ENCODE measurements at places on chromosomes 7 and 10. TPM values are rescaled to one million over a fixed set of nuclear protein-coding genes. Genes with fewer than 3 reads are reported as not detected.
A peak's percentile ranks its signal among the peaks of the same experiment; 100 is the strongest.

- no peak for DNase-seq
Measured at GRCh38 chr10:1267568-1267967, 211.4 kb downstream of the WDR37 start.

DNA sequence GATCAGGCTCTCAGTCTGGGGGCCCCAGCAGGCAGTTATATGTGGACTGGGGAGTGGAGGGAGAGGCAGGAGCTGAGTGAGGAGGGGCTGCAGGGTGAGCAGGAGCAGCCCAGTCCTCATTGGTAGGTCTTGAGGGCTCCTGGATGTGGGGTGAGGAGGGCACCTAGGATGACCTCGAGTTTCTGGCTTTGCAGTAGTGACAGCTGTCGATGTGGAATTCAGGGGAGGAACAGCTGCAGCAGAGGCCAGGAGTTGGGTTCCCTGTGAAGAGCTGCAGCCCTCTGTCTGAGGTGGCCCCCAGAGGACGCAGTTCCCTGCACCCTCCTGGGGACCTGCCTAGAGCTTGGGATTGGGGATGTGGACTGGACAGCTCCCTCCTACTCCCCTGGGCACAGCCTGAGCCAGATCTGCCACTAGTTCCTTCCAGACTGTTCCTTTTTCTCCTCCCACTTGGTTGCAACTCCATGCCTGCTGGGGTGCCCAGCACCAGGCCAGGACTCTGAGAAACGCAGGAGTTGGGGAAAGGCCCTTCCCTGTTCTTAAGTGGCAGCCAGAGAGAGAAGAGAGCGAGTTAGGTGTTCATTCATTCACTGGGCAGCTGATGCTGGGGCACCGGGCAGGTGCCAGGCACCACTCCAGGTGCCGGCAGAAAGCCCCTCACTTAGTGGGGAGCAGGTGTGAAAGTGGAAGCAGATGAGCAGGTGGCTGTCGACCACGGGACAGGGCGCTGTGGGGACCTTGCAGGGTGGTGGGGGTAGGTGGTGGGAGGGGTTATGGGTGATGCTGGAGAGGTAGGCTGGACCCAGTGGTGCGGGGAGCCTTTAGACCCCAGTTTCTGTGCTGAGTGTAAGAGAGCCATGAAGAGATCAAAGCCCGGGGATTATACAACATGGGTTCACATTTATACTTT is 57.9 kb downstream of the PRF1 start:
- DNase-seq: no peak

GRCh38 chr7:33075818-33076518 is 13.4 kb upstream of the NT5C3A start:
- DNase-seq: no peak

DNA sequence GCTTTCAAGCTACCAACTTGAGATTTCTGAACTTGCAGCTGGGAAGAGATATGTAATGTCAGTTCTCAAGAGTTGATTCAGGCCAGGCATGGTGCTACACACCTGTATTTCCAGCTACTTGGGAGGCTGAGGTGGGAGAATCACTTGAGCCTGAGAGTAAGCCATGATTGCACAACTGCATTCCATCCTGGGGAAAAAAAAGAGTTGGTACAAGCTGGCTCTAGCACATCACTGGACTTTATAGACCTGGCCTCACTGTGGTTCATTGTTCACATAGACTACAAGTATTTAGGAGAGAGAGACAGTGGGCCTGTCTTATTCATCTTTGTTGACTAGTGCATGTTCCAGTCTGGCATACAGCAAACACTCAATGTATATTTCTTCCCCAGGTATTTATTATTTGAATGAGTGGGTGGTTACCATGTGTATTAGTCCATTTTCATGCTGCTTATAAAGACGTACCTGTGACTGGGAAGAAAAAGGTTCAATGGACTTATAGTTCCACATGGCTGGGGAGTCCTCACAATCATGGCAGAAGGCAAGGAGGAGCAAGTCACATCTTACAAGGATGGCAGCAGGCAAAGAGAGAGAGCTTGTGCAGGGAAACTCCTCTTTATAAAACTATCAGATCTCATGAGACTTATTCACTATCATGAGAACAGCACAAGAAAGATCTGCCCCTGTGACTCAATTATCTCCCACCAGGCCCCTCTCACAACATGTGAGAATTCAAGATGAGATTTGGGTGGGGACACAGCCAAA is 176.5 kb downstream of the PFKFB3 start:
- DNase-seq: no peak

GRCh38 chr7:10708447-10708846 is 265.2 kb upstream of the PHF14 start:
- DNase-seq: peak; percentile 9

DNA sequence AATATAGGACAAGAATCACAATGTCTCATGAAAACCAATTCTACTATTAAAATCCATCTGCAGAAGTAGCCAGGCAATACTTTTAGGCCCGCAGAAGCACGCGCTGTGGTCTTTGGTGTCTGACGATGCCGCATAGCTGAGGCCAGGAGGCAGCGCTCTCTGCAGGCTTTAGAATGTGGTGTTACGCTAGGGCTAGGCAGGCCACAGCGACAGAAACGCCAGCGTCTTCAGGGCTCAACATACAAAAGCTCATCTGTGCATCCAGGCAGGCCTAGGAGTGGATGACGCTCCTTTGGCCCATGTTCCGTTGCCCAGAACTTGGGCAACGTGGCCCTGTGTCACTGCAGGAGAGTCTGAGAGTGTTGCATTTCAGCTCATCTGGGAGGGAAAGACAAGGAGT is 601.1 kb upstream of the FOXK1 start:
- no peak for DNase-seq

GRCh38 chr7:141166926-141167325 is 93.1 kb downstream of the TMEM178B start:
- peak; percentile 73 for DNase-seq

DNA sequence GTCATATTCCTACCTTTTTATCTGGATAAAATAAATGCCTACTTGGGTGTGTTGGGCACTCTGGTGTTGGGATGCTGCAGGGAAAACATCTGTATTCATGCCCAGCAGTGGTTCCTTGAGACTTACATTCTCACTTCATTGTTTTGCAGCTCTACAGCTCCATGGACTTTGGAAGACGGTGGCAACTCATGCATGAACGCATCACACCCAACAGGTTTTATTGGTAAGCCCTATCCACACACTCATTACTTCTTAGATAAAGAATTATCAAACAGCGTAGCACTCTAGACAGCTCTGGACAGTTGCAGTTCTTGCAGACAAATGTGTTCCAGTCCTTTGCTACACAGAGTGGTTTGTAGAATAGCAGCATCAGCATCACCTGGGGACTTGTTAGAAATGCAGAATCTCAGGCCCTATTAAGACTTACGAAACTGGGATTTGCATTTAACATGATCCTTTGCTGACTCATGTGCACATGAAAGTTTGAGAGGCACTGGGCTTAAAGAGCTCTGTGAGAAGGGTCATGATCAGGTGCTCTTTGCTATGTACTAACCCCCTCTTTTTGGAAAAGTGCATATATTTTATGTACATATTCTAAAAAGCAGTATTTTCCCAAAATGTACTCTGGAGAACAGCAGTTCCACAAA is 401.9 kb downstream of the SORCS3 start:
- no peak for DNase-seq

DNA sequence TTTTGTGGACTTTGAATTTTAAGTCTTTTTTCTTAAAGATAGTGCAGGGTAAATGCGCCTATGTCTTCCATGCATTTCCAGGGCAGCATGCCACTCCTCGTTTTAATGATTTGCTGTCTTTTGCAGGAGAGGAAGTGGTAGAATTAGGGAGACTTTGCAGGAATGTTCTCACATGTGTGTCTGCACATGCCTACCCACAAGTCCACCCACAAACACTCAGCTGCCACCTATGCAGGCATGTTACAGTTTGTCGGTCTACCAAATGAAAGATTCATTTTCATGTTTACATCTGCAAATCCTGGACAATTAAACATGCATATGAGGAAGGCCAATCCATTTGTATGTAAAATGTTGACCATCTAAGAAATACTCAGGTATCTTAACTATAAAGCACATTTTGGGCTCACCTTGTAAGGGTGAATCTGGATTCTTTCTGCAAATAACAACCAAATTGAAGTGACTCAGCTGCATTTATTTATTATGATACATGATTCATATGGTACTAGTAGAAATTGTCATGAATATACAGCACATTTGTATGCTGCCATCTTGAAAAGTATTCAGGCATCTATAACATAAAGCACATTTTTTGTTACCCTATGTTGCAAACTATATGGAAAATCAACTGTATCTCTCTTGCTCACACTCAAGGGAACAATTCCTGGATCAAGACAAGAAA is 4.7 kb upstream of the TEX36 start:
- DNase-seq: no peak

DNA sequence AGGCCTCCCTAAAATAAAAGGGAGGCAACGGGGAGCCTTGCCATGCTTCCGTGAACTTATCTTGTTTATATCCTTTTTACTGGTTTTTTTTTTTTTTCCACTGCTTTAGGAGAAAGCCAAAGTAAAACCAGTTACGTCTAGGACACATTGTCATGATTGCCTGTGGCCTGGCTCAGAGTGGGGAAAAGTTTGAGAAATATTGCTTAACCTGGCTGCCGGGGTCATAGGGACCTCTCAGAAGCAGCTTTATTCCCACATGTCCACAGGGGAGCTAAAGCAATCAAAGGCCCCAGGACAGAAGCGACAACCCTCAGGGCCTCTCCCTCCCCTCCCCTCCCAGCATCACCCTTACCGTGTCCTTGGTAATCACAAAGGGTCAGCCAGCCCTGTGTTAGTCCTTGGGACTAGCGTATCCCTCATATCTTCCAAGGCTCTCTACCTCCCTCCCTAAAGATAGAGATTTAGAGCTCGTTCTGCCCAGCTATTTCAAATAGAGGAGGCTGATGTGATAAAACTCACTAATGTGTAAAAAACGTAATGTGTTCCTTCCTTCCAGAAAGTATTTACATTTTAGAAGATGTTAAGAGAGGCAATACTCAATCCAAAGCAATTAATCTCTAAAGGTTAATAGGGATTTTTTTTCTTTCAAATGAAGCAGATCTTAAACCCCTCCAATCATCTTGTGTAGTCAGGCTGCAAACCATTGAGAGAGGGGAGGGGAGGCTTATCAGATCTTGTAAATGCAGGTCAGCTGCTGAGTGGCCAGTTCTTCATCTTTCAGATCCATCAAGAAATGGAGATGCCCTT is 64.8 kb upstream of the PRKAR2B start:
- no peak for DNase-seq

GRCh38 chr10:661597-662222 is 27.8 kb downstream of the DIP2C start:
- no peak for DNase-seq

- DNase-seq: no peak
Measured at GRCh38 chr7:23622506-23622925, 25.3 kb downstream of the CCDC126 start.

DNA sequence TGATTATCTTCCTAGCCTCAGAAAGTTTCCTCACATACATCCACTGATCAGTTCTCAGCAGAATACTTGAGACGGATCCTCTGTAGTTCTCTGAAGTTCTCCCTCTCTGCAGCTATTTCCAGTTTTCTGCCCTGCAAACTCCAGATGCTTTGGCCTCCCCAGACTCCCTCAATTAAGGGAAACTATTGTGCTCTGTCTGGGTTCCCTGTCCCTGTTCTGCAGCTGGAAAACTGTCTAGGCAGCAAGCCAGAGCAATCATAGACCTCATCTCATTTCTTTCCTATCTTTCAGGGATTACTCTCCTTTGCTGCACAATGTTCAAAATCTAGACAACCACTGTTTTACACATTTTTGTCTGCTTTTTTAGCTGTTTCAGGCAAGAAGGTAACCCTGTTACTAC is 9.2 kb downstream of the MICU1 start:
- DNase-seq: no peak

- DNase-seq: no peak
Measured at GRCh38 chr10:100566561-100566960, 30.8 kb downstream of the HIF1AN start.

DNA sequence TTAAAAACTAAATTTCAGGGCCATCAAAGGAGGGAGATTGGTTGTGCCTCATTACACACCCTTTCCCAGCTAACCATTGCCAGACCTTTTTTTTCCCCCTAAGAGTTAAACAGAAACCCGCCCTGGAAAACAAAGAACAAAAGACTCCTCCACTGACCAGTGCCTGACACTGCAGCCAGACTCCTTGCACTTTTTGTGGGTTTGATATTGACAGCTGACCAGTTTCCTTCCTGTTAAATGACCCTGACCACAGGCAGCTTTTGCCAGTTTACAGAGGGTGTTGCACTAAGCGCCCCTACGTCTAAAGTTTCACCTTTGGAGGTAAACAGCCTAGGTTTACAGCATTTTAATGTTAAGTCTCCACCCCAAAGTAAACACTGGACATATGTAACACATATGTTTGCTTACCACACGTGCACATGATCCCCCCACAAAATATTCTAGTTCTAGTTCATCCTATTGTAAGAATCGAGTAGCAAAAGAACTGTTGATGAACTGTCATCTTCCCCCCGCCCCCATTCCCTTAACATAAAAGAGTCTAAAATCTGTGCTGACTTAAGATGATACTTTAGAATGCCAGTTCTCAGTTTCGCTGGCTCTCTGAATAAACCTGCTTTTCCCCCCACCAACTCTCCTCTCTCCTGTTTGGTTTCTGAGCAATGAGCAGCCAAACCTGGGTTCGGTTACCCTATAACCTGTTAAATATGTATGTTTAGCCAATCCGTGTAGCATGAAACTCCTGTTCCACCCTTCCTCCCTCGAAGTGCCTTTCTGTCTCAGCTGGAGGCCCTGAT is 38.0 kb downstream of the FOXI2 start:
- no peak for DNase-seq

- DNase-seq: peak; percentile 32
Measured at GRCh38 chr10:12350167-12350872, 973 bp downstream of the CAMK1D start.

- DNase-seq: no peak
Measured at GRCh38 chr7:147465223-147465622, 1125.3 kb upstream of the C7orf33 start.

DNA sequence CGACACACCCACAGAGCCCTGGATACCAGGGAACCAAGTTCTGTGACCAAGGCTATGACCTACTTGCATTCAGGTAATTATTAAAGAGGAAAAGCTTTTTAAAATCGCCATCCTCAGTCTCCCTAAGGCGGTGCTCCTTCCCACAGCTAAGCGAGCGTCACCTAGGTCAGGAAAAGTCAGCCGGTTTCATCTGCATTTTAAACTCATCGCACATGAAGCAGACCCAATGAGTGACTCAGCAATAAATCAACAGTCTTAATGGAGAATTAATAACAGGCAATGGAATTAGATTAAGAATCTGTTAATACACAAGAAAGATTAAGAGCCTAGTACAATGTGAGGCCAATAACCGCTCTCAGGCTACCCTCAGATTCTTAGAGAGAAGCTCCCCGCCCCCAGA is 59.2 kb downstream of the HSPA12A start:
- DNase-seq: no peak

GRCh38 chr7:75639071-75639885 is 99.5 kb downstream of the HIP1 start:
- DNase-seq: no peak

The AZGP1 gene
- polyA plus RNA-seq: 0.64 TPM

The ZSCAN25 gene
- polyA plus RNA-seq: 22.4 TPM

The ZNF239 gene
- polyA plus RNA-seq: 8.5 TPM

The TMEM213 gene
- 0.40 TPM for polyA plus RNA-seq

The GSAP gene
- 26.0 TPM for polyA plus RNA-seq

The VAX1 gene
- not detected for polyA plus RNA-seq

The LIPJ gene
- polyA plus RNA-seq: 0.31 TPM

The SLC16A9 gene
- polyA plus RNA-seq: 41.5 TPM

The TMEM184A gene
- 2.5 TPM for polyA plus RNA-seq

The VWDE gene
- 1.0 TPM for polyA plus RNA-seq

The DEPP1 gene
- polyA plus RNA-seq: 36.2 TPM

The PRRT4 gene
- polyA plus RNA-seq: 2.9 TPM

The CWF19L1 gene
- polyA plus RNA-seq: 30.7 TPM

The ASB15 gene
- polyA plus RNA-seq: not detected

The MLXIPL gene
- polyA plus RNA-seq: 2.7 TPM

The SPDYE3 gene
- 6.7 TPM for polyA plus RNA-seq

The TRPV6 gene
- polyA plus RNA-seq: 8.1 TPM

The GPR26 gene
- 0.03 TPM for polyA plus RNA-seq

Data from right lung (tissue), 10 donors.